ENCODE measurements at places on chromosomes 3 and 15.

GRCh38 chr3:134568790-134569189, 82.0 kb downstream of the KY start:
- DNase-seq, result no peak

DNA sequence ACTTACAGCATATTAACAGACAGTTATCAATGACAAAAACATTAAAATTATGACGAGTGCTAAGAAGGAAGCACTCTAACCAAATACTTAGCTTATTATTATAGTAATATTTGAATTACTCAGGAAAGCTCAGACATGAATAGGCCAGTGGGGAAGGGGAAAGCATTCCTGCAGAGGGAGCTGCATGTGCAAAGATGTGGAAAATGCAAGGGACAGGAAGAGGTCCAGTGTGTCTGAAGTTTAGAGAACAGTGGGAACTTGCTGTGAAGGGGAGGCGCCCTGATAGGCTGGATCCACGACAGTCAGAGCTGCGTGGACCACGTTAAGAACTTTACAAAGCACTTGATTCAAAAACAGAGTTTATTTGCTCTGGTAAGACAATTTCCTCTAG, 1.2 kb upstream of the SPICE1 start:
- no peak for DNase-seq

- DNase-seq, result no peak
Measured at GRCh38 chr15:65372787-65373067, 5.1 kb downstream of the IGDCC3 start.

DNA sequence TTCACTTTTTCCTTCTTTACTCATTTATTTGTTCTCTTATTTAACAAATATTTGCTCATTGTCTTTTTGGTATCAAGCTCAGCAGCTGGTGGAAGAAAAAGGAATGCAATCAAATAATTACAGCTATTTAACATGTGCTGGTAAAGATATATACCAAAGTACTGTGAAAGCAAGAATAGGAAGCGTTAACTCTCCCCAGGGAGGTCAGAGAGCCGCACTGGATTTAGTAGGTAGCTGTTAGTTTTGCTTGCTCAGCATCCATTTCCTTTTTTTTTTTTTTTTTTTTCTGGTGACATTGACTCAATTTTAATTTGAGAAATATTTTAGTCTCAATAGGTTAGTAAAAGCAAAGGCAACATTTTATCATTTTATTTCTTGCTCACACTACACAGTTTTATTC, 308.5 kb upstream of the MDFIC2 start:
- no peak for DNase-seq

DNA sequence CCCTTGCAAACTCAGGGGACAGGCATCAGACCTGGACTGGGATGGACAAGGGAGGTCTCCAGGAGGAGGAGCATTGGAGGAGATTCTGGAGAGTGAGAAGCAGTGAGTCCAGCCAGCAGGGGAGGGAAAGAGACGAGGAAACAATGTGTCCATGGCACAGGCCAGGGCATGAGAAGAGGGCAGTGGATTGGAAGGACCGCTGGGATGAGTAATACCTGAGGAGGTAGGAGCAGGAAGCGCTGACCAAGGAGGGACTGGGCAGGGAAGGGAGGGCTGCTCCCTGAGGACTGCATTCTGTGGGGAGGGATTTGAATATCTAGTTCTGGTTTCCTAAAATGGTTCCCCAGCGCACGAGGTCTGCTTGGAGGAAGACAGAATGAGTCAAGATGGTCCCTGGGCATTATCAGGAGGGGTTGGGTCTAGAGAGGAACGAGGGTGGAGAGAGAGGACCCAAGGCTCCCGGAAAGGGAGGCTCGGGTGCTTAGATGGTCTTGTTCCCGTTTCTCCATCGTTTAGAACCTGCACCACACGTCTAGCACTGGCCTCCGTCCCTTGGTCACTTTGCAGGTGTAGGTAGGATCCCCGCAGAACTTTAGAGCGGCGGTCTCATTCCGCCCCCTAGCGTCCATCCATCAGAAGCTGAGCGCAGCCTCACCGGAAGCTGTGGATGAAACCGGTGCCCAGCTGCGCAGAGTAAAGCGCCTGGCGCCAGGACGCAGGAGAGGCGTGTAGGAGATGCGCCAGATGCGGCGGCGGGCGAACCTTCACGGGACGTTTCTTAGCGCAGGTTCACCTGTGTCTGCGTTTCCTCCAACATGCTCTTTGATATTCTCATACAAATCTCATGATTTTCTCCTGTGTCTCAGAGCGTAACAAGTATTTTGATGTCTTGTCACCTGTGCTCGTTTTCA, 190.7 kb upstream of the NDN start:
- DNase-seq, result no peak

- DNase-seq, result no peak
Measured at GRCh38 chr3:98800401-98800800, 37.3 kb downstream of the ST3GAL6 start.

DNA sequence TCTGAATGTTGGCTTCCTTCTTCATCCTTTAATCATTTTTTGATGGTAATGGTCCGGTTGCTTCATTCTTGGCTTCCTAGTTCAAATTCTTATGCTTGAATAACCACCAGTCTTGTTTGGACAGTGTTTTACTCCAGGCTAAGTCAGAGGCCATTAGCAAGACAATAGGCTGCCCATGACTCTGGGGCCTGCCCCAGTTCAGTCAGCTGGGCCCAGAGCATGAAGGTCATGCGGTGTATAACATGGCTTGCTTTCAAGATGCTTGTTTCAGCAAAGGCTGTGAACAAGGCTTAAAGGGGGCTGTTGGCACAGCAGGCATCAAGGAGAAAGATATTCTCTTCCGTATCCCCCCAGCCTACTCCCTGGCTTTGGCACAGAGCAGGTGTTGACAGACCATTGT, 13.7 kb downstream of the TM4SF18 start:
- no peak for DNase-seq

DNA sequence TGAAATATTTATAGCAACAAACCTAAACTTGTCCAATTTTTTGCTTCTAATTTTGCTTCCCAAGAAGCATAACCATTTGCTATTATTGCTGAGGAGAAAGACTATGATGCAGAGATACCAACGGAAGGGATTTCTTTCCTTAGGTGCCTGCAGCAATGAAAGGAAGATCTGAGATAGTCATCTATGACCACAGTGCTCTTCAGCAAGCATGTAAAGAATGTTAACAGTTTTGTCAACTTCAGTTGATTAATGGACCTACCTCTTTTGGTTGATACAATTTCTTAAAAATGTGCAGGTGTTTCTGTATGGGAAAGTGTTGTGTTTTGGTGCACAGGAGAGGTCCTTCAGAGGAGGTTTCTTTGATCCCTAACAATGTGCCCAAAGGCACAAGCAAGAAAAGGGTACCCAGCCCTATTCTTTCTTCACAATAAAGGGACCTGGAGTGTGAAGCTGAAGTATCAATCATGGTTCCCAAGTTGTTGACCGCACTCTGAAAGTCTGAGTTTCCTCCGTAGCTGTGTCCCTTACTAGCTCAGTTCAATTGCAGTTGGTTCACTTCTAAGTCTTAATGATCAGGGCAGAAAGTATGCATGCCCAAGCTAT, 307.7 kb upstream of the KCNH8 start:
- no peak for DNase-seq

- DNase-seq, result no peak
Measured at GRCh38 chr3:143536817-143537535, 311.3 kb downstream of the SLC9A9 start.

DNA sequence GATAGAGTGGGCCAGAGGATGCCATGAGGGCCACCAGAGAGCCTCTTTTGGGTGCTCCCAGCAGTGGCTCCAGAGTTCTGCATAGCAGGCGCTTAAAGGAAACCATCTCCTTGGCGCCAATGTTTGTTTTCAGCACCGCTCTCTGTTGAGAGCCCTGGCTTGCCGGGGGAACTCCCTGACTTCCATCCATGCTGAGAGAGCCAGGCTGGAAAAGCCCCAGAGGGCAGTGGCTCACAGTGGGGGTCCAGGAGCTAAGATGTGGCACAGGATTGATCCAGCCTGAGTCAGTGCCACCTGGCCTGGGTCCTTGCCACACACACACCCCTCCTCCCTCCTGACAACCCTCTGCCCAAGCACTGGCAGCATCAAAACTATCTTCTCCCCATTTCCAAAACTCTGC, 50.4 kb upstream of the HACD2 start:
- no peak for DNase-seq

GRCh38 chr15:45187578-45187893, 230 bp downstream of the SHF start:
- DNase-seq, result no peak

DNA sequence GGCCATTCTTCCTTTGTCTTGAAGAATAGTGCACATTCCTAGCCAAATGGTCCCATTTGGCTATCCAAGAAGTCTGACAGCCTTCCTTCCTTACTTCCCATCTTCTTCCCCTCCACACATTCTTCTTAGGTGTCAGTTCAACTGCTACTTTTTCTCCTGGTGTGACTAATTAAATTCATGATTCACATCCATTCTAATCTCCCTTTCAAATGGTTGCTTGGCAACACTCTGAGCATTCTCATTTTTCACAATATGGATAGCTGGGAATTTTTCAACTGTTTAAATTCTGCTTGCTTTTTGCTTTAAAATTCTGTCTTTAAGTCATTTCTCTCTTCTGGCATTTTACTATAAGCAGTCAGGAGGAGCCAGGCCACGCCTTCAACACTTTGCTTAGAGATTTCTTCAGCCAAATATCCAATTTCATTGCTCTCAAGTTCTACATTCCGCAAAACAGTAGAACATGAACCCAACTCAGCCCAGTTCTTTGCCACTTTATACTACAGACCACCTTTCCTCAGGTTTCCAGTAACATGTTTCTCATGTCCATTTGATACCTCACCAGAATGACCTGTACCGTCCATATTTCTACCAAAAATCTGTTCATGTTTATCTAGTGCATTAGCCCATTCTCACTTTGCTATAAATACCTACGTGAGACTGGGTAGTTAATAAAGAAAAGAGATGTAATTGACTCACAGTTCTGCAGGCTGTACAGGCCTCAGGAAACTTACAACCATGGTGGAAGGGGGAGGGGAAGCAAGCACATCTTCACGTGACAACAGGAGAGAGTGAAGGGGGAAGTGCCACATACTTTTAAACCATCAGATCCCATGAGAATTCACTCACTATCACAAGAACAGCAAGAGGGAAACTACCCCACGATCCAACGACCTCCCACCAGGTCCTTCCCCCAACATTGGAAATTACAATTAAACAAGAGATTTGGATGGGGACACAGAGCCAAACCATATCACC, 31.9 kb upstream of the MCF2L2 start:
- DNase-seq, result no peak

DNA sequence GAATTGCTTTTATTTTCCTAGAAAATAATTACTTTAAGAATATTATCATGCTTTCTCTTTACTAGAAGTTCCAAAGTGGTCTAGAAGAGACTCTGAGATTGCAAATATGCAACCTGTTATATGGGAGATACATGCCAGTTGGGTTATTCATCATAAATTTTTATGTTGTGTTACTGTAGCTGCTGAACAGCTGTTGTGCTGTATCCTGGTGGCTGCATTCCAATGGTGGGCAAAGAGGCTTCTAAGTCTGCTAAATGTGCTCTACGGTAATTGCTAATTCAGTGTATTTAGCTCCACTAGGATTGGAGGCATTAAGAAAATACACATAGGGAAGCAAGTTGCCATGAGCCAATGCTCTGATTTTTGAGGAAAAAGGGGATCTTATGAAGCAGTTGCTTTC, 409.0 kb downstream of the TUSC7 start:
- no peak for DNase-seq

GRCh38 chr3:42500091-42500490, 2.4 kb upstream of the VIPR1 start:
- DNase-seq, result no peak

- DNase-seq, result no peak
Measured at GRCh38 chr3:9205345-9206143, 43.9 kb downstream of the SRGAP3 start.

- DNase-seq, result no peak
Measured at GRCh38 chr3:167940241-167940640, 155.5 kb downstream of the GOLIM4 start.

GRCh38 chr3:139472380-139473010, 3.8 kb downstream of the RBP2 start:
- no peak for DNase-seq

DNA sequence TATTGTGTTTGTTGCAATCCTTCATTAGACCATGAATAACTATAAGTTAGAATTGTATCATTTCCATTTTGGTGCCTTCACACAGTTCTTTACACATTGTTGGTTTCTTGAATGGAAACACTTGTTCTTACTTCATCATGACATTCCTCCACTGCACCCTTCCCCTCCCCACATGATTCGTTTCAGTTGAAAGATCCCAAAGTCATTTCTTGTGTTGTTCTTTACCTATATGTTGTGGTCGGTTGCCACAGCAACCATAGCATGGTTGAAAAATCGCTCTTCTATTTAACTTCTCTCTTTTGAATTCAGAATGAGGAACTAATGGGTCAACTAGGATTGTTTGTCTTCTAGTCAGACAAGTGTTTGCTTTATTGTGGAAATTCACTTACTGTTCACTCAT, 103.3 kb downstream of the IL1RAP start:
- DNase-seq, result no peak

GRCh38 chr3:173970281-173970680, 572.7 kb downstream of the NLGN1 start:
- DNase-seq, result no peak

DNA sequence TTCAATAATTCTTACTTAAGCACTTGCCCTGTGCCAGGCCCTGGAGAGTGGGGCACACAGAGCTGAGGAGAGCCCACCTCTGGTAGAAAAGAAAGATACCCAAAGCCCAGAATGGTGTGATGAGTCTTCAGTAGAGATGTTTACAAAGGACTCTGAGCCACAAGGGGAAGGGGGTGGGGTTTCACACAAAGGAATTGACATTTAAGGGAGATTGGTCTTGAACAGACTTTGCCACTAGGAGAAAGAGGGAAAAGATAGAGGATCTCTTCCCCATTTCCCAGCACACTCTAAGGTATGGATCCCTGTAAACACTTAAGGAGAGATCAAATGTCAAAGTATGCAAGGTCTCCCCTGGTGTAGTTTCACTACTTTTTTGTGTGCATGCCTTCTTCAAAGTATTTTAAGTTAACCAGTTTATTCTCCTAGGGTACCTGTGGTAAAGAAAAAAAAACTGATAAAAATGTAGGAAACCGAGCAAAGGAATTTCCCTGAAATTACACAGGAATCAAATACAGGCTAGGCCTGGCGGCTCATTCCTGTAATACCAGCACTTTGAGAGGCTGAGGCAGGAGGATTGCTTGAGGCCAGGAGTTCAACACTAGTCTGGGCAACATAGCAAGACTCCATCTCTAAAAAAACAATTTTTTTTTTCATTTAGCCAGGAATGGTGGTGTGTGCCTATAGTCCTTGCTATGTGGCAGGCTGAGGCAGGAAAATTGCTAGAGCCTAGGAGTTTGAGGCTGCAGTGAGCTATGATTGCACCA, 117.6 kb upstream of the SKOR1 start:
- DNase-seq, result no peak

DNA sequence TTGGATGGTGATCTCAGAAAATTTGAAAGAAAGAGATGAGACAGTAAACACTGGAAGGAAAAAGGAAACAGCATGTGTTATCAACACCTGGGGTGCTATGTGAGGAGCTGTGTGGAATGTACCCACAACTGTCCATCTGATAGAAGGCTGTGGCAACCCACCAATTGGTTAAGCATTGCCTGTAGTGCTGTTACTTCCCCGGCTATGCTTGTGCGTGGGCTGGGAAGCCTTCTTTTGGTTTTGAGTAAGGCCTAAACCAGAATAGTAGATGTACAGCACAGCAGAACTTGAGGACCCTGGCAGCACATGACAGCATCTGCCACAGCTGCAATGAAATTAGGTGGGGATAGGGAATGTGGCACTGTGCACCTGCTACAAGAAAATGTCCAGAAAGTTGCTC, 184.5 kb downstream of the FHIT start:
- no peak for DNase-seq
